ENCODE measurements at places on chromosomes 4 and X.

DNA sequence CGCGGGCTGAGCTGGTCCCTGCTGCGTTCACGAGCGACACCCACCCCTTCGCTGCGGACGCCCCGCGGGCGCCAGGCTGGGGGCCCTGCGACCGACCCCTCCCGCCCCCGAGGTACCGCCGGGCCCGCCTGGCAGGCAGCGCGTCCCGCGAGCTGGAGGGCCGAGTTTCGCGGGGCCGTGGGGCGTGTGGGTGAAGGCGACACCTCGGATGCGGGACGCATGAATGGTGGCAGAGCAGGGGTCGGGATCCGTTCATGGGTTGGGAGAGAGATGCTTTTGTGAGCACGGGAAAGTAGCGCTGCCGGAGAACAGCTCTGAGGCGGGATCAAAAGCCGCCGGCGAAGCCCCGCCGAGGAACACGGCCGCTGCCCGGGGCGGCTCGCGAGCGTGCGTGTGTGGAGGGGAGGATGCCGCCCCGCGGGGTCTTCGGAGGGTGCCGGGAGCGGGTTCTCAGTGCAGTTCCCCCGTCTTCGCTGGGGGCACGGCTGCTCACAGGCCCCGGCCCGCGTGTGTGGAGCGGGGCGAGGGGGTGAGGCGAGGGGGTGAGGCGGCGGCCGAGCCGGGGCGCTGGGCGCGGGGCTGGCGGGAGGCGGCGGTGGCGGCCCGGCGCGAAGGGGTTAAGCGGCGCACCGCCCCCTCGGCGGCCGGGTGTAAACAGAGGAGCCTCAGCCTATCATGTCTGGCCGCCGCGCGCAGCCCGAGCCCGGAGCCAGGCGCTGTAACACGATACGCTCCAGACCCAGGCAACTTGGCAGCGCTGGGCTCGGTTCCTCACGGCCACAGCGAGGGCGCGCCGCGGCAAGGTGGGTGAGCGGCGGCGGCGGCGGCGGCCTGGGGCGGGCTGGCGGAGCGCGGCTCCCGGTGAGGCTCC lies 205.3 kb downstream of the TENM3 start:
- DNase-seq = peak; percentile 34

DNA sequence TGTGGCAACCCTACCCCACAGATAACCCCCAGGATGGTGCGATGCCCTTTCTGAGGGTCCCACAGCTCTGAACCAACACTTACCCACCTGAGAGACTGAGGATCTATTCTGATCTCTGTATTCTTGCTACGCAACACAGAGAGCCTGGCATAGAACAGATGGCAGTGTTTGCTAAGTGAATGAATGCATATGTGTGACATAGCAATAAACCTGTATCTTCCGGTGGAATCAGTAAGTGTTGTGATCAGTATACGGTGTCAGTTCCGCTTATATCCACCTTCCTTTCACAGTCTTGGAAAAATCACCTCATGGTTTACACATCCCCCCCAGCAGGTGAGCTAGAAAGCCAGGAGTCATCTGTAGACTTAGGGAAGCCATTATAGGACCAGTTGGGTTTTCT lies 5.9 kb upstream of the HSD17B10 start:
- DNase-seq = no peak

- no peak for DNase-seq
Measured at GRCh38 chr4:17875402-17876070, 64.8 kb downstream of the NCAPG start.

DNA sequence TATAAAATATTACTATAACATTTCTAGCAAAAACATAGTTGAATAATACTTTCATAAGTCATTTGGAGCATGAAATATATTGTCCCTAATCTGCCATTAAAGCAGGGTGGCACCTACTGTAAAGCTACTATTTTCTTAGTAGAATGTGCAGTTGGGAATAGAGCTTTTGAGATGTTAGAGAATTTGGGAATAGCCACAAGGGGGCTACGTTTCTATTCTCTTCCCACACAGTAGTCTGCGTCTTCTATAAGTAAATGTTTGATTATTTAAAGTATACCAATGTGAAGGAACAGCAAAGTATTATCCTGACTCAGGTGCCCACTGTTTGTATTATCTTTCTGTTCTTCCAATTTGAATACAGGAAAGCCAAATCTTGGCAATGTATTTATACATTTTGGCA lies 323.2 kb upstream of the GIMD1 start:
- no peak for DNase-seq
